Left forelimb (tissue), 1 donor: ENCODE measurements at places on chromosomes 2 and 18.

DNA sequence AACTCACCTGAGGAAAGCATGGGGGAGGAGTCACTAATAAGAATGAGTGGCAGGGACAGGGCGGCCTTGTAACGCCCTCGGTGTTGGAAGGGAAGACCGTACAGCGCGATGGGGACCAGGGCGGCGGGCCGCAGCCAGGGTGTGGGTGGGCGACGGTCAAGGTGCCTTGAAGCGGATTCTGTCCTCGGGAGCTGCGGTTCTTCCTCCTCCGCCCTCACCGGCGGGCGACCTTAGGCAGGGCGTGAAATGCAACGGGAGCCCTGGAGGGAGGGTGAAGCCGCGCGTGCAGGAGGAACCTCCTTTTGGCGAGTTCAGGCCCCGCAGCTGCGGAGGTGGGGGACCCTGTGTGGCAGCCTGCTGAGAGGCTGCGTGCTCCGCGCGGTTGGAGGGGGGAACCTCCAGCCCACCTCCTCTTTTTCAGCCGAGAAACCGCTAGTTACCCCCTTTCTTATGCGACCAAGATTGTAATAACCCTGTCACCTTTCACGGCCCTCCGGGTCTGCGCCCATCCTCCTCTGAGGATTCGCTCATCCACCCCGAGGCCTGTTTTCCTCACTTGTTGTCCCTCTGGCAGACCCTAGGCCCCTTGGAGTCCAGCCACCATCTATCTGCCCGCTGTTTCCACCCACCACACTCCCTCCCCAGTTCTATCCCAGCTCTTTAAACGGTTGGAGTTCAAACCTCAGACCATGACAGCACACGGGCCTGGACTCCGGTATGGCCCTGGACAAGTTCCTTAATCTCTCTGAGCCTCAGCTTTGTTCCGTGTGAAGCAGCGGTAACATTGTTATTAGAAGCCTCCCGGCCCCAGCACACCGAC is 823 bp upstream of the RNU2-63P start:
- no peak for DNase-seq

GRCh38 chr2:41966431-41966893 is 81.4 kb upstream of the PKDCC start:
- peak; percentile 82 for DNase-seq

GRCh38 chr18:9642799-9643462 is 28.6 kb upstream of the PPP4R1 start:
- no peak for DNase-seq

DNA sequence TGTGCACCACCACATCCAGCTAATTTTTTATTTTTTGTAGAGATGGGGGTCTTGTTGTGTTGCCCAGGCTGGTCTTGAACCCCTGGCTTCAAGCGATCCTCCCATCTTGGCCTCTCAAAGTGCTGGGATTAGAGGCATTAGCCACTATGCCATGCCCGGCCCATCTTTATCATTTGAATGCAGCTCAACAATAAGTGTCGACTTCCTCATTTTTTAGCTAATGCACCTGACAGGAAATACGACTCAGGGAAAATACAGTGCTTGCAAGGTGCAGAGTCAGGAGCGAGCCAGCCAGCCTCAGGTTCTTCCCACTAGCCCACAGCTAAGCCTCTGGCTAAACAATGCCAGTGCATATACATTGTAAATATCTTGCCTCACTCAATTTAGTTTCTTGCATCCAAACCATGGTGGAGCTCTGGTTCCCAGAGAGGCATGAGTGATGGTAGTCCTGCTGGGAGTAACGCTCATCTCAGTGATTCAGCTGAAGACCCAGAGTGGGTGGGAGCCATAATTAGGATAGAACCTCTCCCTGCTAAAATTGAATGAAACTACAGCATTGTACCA is 135.0 kb downstream of the TGIF1 start:
- DNase-seq: no peak

- DNase-seq: no peak
Observed at GRCh38 chr2:157497638-157498314, 53.9 kb upstream of the CYTIP start.
